Cortex of kidney (tissue), 1 donor: ENCODE measurements at places on chromosomes 2 and 18.

GRCh38 chr2:10909050-10909995, 2.4 kb upstream of the KCNF1 start:
- DNase-seq = no peak

DNA sequence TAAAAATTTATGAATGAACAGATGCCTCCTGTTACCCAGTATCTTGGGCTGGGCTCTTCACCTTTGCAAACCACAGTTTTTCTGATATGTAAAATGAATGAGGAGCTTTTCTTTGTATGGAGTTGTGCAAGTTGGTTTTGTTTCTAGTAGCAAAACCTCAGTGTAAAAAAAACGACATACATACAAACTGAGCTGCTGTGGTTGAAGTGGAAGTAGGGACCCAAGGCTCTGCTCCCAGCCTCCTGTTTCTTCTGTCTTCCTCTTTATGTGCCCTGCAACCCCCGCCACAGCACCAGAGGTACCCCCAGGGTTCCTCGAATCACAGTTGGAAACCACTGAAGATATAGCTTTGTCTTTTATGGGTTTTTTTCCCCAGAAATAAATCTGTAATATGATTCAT, 118.1 kb downstream of the MYO1B start:
- DNase-seq = no peak

DNA sequence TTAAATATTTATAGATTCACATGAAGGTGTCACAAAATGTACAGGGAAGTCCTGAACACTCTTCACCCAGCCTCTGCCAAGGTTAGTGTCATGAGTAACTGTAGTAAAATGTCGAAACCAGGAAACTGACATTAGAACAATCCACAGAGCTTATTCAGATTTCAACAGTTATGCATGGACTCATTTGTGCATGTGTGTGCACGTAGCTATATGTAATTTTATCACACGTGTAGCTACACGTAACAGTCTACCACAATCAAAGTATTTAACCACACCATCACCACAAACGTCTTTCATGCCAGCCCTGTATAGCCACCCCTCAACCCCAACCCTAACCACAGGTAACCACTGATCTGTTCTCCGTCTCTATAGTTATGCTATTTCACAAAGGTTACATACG, 211.7 kb upstream of the REV1 start:
- DNase-seq = no peak

GRCh38 chr2:112605926-112606325, 21.5 kb downstream of the CHCHD5 start:
- DNase-seq = no peak

DNA sequence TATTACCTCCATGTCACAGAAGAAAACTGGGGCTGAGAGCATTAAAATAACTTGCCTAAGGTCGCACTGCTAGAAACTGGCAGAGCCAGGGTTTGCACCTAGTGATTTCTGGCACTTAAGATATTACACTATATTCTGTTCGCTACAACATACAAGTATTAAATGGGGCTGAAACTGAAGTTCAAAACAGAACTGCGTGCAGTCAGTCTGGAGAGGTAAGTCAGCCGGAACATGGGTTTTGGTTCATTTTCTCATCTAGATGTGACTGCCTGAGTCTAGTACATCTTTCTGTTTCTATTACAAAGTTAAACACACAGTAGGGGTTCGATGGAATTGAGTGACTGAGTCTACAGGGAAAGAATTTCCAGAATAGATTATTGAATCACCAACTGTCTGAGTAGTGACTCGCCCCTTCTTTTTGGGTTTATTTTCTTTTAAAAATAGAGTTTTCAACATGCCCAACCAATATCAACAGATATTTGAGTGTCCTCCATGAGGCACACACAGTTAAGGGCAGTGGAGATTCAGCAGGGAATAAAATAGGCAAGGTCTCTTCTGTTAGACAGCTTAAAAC, 150.8 kb downstream of the RNF152 start:
- DNase-seq = no peak

- no peak for DNase-seq
These were observed 476.4 kb upstream of the CHST9 start for GRCh38 chr18:27661320-27662018.
